ENCODE measurements at places on chromosomes 5 and 9.

DNA sequence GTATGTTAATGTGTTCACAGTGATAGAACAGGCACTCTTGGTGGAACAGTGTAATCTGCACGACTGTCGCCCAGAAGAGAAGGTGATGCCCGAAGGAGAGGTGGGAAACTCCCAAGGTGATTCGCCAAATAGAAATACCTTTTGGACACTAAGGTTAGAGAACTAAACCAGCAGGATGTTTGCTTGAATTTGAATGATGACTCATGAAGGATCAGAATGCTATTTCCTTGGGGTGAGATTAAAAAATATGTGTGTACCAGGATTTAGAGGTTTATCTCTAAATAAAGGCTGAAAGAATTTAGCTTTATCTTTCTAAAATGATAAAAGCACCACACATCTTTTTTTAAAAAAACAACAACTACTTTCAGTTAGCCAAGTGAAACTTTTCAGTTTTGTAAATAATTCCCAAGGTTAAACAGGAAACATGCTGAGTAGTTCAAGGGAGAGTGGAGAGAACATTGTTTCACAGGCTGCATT, 297.4 kb upstream of the TAS2R1 start:
- no peak for DNase-seq

DNA sequence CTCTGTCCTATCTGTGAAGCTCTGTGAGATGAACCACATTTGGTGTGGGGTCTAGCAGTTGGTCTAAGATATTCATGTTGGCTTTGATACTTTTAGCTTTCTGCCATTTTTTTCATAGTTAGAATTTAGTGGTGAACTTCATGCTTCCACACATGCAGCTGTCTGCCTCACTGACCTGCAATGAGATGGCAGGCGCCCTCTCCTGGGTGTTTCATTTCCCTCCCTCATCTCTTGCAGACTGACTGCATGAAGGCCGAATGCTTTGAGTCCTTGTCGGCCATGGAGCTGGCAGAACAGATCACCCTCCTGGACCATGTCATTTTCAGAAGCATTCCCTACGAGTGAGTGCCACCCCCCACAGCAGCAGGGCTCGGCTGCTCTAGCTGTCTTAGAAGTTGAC, 26.1 kb upstream of the CKMT2 start:
- DNase-seq, result no peak

- DNase-seq, result no peak
These were observed 718.0 kb upstream of the CDH10 start for GRCh38 chr5:25362799-25363198.

DNA sequence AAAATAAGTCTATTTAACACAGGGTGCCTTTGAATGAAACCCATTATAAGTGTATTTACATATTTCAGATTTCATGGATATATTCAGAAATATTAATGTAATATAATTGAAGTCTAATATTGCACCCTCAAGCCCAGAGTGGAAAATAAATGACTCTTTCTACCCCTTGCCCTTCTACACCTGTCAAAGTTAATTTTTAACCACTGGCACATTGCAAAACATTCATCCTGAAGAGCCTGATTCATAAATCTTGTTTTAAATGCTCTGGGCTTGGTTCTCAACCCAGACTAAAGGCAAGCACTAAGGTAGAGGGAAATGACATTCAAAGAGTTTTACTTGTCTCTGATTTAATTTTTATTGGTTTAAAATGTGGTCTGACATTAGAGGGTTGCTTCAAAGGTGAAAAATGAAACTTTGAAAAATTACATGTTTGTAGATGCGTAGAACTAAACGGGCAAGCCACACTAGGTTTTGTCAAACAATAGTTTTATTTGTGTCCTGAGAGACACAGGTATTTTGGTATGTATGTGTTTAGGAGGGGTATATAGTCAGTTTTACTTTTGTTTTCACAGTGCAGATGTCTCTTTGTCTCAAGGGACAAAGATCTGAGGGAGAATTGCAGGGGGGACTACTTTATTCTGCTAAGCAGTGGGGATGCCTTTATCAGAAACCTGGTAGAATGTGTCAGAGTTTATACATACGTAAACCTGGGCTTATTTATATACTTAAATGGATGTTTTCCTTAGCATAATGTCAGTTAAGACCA, 69.7 kb downstream of the PIK3R1 start:
- DNase-seq, result no peak

GRCh38 chr9:130869250-130869649, 27.4 kb downstream of the QRFP start:
- no peak for DNase-seq

DNA sequence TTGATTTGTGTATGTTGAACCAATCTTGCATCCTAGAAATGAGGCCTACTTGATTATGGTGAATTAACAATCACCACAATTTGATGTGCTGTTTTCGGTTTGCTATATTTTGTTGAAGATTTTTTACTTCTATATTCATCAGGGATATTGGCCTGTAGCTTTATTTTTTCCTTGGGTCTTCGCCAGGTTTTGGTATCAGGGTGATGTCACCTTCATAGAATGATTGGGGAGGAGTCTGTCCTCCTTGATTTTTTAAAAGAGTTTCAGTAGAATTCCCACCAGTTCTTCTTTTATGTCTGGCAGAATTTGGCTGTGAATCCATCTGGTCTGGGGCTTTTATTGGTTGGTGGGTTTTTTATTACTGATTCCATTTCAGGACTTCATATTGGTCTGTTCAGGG, 115.2 kb downstream of the CPLANE1 start:
- no peak for DNase-seq

- no peak for DNase-seq
These were observed 124.6 kb downstream of the ROR2 start for GRCh38 chr9:91825422-91825821.

- no peak for DNase-seq
These were observed 54.2 kb downstream of the KLF4 start for GRCh38 chr9:107435415-107435814.

DNA sequence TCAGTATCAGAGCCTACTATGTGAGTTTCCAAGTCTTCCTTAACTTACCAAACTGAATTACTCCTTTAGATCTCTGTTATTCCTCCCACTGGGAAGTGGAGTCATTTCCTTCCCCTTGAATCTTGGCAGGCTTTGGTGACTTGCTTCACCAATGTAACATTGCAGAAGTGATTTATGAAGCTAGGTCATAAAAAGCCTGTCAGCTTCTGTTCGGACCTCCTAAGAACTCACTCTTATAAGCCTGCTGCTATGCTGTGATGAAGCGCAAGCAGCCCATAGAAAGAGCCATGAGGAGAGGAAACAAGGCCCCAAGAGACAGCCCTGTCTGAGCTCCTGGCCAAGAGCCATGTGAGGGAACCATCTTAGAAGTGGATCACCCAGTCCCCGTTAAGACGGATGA, 14.2 kb upstream of the FOXB2 start:
- no peak for DNase-seq

DNA sequence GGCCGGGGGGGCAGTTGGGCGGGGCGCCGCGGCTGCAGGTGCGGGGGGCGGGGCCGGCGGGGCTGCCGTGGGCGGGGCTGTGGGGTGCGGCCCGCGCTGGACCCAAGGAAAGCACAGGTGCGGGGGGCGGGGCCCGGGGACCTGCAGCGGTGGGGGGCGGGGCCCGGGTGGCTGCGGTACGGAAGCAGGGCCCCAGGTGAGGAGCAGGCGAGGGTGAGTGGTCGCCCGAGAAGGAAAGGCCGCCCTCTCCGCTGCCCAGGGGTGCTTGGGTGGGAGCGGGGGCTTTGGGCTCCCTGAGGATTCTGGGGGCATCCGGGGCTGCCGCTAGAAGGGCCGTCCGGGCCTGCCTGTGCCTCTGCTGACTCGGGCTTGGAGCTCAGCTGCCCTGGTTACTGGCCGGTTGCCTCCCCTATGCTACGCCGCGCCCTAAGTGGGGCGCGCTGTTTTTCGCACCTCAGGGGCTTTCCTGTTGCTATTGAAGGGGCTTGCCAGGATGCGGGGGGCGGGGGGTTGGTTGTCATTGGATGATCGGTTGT, 767 bp downstream of the RALGPS1 start:
- peak; percentile 34 for DNase-seq

GRCh38 chr9:18893046-18893445, 140.0 kb downstream of the SAXO1 start:
- DNase-seq, result no peak

DNA sequence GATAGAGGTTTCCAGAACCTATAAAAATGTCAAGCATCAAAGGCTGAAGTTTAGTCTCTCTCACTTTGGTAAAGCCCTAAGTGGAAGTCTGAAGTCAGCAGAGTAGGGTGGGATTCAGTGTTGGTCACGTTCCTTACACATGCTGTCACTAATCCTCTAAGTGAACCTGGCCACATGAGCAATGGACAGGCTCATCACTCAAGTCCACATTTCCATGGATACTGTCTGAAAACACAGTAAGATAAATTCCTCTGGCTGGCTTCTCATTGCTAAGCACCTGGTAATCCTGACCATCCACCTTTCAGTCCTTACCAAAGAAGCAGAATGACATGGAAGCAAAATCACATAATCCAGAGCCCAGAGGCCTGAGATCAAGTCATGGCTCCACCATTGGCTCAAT, 43.8 kb downstream of the GNA14 start:
- no peak for DNase-seq

DNA sequence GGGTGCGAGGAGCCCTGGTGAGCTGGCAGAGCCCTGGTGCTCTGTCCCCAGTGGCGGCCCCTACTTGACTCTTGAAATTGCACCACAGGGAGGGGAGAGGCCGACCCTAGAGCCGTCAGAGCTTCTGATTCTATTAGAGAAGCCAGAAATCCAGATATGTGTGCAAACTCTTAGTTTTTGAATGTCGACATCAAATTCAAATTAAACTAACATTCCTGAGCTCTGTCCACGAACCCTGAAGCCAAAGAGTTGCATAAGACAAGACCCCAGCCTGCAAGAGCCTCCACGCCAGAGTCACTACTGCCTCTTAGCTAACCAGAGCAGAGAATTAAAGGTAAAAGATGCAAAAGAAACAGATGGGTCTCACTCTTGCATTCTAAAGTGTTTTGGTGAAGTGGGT, 29.8 kb upstream of the MSX2 start:
- DNase-seq, result no peak

GRCh38 chr5:11903614-11904264, 507 bp downstream of the CTNND2 start:
- no peak for DNase-seq

GRCh38 chr5:22844155-22844554, 9.0 kb downstream of the CDH12 start:
- no peak for DNase-seq

- DNase-seq, result no peak
These were observed 497.1 kb downstream of the NFIB start for GRCh38 chr9:13816837-13817236.
